ENCODE measurements at places on chromosomes 3 and 15.

GRCh38 chr3:189040656-189041335 is 131.0 kb upstream of the TPRG1 start:
- DNase-seq = no peak

GRCh38 chr15:67915461-67916374 is 75.9 kb upstream of the RNU6-1 start:
- DNase-seq = no peak

- DNase-seq = no peak
Observed at GRCh38 chr3:67377299-67377698, 277.1 kb downstream of the SUCLG2 start.

DNA sequence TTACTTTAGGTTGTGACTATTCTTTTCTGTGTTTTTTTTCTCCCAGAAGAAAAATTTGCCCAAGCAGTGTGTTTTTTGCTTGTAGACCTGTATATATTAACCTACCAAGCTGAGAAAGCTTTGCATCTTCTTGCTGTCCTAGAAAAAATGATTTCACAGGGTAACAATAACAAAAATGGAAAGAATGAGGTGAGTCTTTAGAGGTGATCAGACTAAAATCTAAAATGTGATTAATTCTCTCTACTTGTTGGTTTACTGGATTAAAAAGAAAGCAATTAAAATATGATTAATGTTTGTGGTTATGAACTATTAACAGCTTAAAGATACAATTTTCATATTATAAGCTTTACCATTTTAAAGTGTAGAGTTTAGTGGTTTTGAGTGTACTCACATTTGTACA is 28.2 kb downstream of the CNOT10 start:
- no peak for DNase-seq

- DNase-seq = no peak
Observed at GRCh38 chr3:39449796-39450195, 17.7 kb upstream of the MOBP start.

DNA sequence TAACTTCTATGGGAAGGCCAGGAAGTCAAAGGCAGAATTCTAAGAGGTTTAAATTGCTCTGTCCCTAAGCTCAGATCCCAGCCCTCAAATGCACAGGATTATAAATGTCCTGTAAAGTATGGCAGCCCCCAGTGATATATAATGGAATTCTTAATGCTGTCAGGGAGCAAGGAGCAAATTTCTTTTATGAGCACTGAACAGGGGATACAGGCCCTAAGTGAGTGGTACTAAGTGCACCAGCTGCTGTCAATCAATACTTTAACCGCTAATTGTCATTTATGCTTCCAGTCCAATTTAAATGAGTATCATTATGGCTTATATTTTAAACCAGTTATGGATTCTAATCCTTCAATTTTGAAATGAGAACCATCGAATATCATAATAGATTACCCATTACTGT is 4.7 kb downstream of the SLC9A9 start:
- DNase-seq = no peak

DNA sequence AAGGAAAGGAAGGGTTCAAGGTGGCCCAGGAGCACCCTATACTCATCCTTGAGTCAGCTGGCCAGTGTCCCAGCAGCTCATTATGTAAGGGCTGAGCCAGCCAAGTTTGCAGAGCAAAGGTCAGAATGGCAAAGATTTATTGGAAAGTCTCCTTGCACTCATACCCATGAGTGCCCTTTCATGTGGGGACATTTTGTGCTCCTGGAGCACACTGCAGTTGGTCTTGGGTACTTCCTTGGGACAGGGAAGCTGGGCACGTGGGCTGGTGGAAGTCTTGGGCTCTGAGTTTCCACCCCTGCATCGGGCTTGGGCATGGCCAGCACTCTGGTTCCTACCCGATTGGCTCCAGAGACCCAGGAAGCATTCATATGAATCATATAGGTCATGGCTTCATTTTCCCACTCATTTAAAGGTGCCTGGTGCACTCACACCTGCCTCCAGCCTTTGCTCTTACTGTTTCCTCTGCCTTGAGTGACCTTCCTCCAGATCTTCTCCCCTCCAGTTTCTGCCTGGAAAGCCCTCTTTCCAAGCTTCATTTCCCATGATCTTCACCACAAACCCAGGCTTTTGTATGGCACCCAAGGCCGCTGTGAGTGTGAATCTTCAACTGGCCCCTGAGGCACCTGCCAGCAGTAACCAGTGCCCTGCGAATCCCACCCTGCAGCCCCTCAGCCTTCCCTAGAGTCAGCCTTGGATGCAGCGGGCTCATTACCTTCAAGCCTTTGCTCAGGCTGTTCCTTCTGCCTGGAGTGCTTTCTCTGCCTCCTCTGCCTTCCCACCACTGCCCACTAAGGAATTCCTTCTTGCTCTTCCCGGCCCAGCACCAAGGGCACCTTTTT is 10.5 kb upstream of the PRKCD start:
- DNase-seq = no peak

- DNase-seq = no peak
Observed at GRCh38 chr3:187624588-187624987, 45.6 kb downstream of the SST start.

- DNase-seq = no peak
Observed at GRCh38 chr3:107910713-107911259, 180.0 kb downstream of the CD47 start.

GRCh38 chr3:151282921-151283320 is 4.6 kb upstream of the P2RY14 start:
- no peak for DNase-seq
